ENCODE measurements at places on chromosomes 6 and 20.

DNA sequence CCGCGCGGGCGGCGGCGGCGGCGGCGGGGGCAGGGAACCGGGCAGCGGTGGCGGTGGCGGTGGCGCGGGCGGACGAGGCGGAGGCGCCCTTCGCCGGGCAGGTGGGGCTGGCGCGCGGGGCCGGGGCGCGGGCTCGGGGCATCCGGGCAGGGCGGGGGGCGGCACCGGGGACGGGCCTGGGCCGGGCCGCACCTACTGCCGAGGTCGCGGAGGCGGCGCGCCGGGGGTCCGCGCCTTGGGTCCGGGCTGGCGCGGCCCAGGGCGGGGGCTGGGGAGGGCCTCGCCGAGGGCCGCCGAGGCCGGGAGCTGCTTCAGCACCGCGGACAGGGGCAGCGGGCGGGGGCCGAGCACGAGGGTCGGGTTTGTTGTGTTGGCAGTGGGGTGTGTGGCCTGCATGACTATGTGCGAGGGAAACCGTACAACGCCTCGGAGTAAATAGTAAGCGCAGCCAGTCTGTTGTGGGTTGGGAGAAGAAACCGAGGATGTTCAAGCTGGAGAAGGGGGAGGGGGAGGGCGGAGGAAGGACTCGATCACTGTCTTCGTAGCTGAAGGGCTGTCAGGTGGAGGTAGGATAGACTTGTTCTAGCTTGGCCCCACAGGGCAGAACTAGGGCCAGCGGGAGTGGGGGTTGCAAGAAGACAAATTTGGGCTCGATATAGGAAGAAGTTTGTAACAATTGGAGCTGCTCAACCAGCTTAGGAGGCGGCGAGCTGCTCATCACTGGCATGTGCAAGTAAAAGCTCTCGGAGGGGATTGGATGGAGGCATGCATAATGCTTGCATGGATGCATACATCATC, 593 bp downstream of the MMP24 start:
- DNase-seq = peak; percentile 11

GRCh38 chr6:83867527-83868161, 8.2 kb downstream of the CYB5R4 start:
- no peak for DNase-seq

- DNase-seq = no peak
These were observed 9.2 kb upstream of the PGC start for GRCh38 chr6:41756354-41756753.

DNA sequence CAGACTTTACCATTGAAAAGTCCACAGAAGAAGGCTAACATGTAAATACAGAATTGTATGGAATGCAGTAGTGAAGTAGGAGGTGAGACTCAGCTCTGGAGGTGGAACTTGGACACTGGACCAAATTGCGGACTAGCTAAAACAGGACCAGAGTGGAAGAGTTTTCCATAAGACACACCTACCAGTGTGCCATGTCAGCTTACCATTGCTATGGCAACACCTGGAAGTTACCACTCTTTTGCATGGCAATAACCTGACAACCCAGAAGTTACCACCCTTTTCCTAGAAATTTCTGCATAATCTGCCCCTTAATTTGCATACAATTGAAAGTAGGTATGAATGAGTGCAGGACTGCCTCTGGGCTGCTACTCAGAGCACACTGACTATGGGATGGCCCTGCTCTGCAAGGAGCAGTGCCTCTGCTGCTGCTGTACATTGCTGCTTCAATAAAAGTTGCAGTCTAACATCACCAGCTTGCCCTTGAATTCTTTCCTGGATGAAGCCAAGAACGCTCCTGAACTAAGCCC, 569.6 kb upstream of the FLRT3 start:
- DNase-seq = no peak

DNA sequence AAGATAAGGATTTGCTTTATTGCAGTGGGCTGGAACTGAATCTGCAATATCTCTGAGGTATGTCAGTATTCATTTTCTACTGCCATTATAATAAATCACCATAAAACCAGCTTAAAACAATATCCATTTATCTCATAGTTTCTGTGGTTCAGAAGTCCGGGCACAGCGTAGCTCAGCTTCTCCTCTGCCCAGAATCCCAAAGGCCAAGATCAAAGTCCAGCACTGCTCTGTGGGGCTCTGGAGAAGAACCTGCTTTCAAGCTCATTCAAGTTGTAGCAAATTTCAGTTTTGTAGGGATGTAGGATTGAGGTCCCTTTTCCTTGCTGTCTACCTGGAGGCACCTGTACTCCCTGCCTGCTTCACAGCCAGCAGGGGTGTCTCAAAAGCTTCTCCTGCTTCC, 339.9 kb upstream of the AGPAT4 start:
- no peak for DNase-seq

GRCh38 chr20:1389703-1390580, 2.9 kb downstream of the FKBP1A start:
- no peak for DNase-seq

DNA sequence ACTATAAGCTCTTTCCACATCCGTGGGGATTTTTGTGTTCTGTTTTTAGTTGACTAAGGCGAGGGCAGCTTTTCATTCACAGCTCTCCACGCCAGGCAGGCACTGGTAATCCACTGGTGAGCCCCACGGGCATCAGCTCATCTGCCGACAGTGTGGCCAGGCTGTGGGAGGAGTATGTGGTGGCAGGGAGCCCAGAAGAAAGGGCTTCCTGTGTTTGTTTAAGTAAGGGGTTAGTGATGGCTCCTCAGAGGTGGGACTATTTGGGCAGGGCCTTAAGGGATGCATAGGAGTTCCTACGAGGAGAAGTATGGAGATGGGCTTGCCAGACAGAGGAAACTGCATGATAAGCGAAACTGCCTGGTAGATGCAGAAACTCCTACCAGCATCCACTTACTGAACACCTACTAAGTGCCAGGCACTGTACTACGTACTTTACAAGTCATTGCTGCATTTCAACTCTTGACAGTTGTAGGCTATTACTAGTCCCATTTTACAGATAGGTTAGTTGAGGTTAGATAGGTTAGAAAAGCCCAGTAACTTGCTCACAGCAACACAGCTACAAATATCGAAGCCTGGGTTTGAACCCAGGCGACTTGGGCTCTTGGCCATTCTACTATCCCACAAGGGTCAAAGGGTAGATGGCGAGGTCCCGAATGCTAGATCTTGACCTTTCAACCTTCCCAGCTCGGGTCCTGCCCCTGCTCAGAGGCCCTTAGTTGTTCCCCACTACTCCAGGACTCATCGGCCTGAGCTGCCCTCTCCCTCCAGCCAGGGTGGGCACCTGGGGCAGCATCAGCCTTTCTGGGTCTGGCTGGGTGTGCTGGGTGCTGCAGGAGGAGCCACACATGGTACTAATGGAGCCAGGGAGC, 55.1 kb downstream of the CEBPB start:
- DNase-seq = no peak

GRCh38 chr20:31687777-31688176, 34.9 kb downstream of the BCL2L1 start:
- DNase-seq = no peak

DNA sequence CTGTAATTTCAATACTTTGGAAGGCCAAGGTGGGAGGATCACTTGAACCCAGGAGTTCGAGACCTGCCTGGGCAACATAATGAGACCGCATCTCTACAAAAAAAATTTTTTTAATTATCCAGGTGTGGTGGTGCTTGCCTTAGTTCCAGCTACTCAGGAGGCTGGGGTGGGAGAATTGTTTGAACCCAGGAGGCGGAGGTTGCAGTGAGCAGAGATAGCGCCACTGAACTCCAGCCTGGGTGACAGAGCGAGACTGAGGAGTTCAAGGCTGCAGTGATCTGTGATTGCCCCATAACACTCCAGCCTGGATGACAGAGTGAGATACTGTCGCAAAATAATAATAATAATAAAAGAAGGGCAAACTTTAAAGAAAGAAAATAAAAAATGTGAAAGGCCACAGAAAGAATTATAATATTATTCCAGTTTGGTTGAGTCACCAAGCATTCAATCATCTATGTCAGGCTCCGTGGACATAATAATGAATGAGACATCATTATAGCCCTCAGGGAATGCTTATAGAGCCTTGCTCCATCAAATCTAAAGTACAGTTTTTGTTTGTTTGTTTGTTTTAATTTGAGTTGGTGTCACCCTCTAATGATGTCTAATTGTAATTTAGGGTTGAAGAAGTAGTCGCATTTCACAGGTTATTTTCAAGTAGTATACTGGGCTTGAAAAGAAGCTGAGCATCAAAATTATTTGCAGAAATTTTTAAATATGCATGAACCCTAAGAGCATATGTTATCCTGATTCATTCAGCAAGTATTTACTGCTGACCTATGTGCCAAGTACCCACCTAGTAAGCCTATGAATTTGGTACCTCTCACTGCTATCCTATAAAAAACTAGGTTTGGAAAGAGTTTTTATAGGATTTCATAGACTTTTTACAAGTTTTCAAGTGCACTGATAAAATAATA, 15.1 kb downstream of the GLYATL3 start:
- no peak for DNase-seq

- no peak for DNase-seq
These were observed 3.7 kb downstream of the AGPAT4 start for GRCh38 chr6:161270116-161270515.

All from activated T-cell treated with anti-CD3 and anti-CD28 coated beads for 4 hours (primary cell).